ENCODE measurements at places on chromosomes 7 and 10. TPM values are rescaled to one million over a fixed set of nuclear protein-coding genes. Genes with fewer than 3 reads are reported as not detected.

GRCh38 chr7:132446666-132447278 is 129.5 kb downstream of the PLXNA4 start:
- no peak for DNase-seq

Gene CYP3A7
- not detected for total RNA-seq

DNA sequence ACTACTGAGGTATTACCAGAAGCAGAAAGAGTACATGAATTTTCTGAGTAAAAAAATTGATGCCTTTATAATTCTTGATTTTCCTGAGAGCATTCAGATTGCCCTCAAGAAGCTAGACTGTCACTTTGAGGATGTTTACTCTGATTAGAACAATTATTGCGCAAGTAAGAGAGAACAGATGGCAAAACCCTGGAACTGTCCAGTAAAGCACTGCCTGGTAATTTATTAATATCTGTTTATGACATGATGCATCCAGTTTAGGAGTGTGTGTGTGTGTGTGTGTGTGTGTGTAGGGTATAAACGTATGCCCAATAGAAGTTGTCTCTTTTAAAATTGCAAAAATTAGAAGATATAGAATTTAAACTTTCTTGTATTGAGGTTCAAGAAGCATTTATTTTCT is 379.7 kb downstream of the PHTF2 start:
- no peak for DNase-seq

DNA sequence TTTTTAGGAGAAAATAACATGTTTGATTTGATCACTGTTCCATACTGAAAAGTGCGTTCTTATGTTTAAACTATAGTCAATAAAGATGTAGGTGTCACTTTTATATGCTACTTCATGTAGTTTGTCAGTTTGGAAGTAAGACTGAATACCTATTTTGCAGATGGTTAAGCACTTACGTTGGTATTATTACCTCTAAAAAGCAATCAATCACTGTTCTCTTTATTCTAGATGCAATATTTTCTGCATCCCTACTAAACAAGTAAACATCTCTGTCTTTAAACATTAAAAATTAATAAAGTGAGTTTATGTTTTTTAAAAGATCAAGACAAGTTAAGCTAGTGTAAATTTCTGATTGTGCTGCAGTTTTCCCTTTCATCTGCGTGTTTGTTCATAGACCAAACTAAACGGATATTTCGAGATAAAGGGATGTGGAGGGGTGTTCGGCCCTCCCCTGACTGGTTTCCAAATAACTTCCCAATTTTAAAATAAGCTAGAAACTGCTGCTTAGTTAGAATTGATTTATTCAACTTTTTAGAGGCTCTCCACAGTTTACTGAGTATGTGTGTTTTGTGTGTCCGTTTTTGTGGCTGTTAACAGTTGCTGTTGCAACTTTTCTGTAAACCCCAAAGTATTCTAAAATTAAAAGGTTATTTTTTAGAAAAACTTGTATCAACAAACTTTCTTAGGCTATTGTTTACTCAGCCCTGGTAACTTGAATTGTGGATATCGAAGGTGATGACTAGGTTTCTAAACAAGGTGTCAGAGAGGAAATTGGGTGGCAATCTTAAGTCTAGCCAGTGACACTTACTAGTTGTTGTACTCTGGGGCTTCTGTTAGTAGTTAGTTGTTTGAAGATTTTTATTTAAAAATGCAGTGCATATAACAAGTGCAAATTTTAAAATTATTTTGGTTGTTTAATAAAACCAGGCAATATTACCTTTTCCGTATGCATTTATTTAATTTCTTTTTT is 974 bp downstream of the KIF11 start:
- peak; percentile 53 for DNase-seq

Gene IGF2BP3
- 44.0 TPM for total RNA-seq

DNA sequence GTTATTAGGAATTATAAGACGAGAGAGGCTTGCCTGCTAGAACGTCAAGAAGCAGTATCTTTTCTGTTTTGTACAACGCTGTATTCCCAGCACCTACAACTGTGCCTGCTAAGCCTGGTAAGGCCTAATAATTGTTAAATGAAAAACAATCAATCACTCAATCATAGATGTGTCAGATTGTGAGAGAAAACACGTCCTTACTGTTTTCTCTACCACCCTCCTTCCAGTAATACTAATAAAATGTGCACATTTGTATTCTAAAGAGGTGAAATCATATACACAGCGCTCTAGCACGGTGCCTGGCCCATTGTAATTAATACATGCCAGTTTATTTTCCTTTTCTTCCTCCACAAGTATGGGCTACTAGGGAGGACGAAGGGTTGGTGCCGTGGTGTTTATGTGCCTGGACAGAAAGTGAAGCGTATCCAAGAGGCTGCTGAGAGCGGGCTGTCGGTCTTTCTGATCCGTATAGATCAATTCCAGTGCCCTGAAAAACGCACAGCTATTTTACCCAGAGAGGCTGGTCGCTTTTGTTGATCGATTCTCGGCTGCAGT is 1.5 kb upstream of the AUTS2 start:
- DNase-seq: no peak

DNA sequence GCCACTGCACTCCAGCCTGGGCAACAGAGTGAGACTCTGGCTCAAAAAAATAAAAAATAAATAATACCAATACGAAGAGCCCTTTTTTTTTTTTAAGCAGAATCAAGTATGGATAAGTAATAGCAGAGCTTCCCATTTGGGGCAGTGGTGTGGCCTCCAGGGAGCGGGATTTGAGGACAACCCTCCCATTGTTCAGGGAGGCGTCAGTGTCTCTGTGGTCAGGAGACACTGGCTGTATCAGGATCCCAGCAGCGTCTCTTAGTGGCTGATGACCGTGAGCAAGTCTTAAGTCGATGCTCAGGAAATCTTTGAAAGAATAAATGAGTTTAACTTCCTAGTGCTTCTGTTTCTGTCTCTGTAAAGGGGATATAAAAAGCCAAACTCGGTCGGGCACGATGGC is 25.2 kb upstream of the SH2B2 start:
- no peak for DNase-seq

DNA sequence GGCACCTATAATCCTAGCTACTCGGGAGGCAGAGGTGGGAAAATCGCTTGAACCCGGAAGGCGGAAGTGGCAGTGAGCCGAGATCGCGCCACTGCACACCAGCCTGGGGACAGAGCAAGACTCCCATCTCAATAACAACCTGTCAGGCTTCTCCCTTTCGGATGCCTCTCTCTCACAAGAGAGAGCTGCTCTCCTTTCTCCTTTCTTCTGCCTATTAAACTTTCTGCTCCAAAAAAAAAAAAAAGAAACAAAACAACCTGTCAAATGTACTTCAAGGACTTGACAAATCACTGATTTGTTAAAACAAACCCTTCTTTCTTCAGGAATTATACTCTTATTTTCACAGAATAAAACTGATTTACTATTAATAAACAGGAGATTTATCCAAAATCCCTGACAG is 3.6 kb downstream of the PSAP start:
- no peak for DNase-seq

- DNase-seq: no peak
Observed at GRCh38 chr7:13743226-13743625, 246.2 kb downstream of the ETV1 start.

All from HT-29 (cell line).